Cardiac muscle cell (in vitro differentiated cells and primary cell): ENCODE measurements at places on chromosomes 16 and 17.

GRCh38 chr16:74778646-74779045, 4.0 kb upstream of the FA2H start:
- DNase-seq: no peak

GRCh38 chr17:45342871-45343526, 26.2 kb upstream of the MAP3K14 start:
- no peak for DNase-seq

DNA sequence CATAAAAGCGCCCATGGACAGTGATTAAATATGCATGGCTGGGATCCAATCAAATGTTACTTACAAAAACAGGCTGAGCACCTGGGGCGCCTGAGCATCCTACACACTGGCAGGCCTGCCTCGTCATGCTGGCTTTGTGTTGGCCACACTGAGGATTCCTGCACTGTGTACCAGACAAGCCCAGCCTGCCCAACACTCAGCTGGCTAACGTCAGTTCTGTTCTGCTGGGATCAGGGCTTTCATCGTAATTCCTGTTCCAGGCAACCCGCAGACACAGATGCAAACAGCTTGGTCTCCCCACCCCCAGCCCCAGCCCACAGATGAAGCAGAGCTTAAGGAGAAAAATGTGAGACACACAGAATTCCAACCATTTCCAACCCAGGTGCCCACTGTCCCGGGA, 30.7 kb downstream of the PIMREG start:
- DNase-seq: no peak

DNA sequence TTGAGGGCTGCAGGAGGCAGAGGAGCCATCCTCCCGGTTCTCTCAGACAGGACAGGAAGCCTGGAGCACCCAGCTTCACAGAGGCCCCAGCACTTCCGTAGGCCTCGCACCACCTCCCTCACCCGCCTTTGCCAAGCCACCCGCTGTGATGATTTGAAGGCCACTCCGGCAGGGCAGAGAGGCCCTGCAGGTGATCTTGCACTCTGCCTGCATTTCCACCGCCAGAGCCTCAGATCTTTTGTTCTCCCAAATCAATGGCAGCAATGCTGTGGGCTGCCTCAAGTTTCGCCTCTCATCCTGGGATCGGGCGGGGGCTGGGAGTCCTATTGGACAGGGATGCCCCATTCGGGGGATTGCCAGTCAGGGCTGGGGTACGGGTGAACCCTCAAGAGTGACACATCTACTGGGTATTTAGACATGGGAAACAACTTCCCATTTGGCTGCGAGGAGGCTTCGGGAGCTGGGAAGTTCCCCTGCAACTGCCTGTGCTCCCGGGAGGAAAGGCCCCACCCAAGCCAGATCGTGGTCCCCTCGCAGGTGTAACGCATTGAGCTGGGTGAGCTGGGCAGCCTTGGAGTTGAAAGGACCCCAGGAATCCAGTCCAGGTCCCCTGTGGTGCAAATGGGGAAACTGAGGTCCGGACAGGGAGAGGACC, 34.8 kb upstream of the PEMT start:
- no peak for DNase-seq

GRCh38 chr17:40374821-40375498, 10.4 kb upstream of the GJD3 start:
- no peak for DNase-seq
